ENCODE measurements at places on chromosomes 7 and 10.

- DNase-seq, result peak; percentile 47
Observed at GRCh38 chr10:79241990-79242619, 105.2 kb upstream of the PPIF start.

DNA sequence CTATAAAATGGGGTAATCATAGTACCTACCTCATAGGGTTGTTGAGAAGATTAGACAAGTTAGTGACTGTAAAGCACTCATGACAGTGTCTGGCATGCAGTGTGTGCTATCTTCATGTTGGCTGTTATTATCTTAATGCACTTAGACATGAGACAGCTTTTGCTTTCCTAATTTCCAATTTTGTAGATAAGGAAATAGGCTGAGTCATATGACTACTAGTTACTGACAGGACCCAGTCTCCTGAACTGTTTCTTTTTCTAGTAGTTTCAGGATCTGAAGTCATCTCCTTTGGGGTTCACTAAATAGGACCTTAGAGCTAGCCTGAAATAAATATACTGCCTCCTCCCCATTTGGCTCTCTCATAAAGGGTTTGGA lies 74.2 kb downstream of the SNX10 start:
- no peak for DNase-seq

- peak; percentile 47 for DNase-seq
Observed at GRCh38 chr10:93080350-93081046, 6.8 kb downstream of the CYP26A1 start.

GRCh38 chr7:68776326-68776725 lies 821.9 kb upstream of the AUTS2 start:
- DNase-seq, result no peak

DNA sequence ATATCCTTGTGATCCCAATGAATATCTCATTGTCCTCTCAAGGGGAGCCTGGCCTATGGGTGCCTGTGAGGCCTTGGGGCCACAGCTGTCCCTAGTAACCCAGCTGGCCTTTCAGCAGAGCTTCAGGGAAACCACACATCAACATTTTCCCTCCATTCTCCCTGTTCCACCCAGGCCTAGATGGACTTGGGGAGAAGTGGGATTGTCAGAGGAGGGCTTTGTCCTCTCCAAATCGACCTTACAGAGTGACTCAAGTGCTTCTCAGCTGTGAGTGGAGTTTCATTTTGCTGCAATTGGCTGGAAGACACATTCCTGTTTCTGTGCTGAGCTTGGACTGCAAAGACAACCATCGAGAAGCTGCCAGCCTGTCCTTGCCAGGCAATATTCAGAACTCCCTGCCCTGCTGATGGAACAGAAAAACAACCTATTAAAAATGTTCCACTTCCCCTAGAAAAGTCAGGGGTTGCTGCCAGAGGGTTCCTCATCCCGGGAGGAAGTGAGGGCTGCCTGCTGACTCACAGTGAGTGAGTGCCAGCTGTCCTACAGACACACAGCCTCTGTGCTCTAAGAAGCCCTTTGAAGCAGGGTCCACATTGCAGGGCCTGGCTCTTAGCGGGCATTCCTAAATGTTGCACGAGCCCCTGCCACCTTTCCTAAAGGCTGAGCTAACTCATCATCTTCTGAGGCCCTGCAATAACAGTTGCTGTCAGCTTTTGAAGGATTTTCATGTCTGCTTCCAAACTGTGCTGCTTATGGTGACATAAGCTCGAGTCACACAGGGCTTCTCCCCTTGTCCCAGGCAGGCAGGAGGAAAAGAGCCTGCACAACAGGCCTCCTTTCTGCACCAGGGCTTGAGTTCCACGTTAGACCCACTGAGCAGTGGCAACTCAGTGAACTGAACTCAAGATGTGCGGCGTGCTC lies 20.5 kb downstream of the STRA8 start:
- no peak for DNase-seq

- DNase-seq, result no peak
Observed at GRCh38 chr10:86671985-86672710, 3.8 kb downstream of the LDB3 start.

DNA sequence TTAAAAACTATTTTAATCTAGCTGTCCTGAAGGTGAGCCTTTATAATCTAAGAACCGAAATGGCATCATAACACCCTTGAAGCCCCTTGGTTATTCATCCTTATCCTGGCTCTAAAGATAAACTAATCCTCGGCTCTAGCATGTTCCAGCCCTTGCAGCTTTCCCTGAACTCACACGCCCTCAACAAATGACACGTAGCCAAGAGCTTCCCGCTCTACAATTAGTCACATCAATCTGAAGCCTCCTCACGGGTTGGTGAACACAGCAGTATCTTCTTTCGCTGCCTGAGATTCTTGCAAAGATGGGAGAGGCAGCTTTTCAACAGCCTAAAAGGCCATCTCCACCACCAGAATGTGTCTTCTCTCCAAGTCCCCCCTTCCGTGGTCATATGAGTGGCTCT lies 4.1 kb downstream of the FRMD4A start:
- DNase-seq, result no peak

DNA sequence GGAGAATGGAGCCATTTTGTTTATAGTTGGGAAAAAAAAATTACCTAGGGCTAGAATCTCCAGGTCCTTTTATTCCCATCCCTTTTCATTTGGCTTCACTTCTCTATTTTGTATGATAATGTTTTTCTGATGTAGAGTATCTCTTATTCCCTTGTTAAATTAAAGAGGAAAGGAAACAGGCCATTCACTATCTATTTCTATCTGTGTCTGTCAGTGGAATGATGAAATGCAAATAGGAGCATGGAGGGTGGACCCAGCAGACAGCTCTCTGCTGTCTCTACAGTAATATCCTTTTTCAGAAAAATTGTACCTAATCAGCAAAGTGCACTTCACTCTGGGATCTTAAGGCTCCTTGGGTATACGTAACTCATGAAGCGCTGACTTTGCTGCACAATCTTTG lies 136.0 kb downstream of the SRI start:
- DNase-seq, result no peak

DNA sequence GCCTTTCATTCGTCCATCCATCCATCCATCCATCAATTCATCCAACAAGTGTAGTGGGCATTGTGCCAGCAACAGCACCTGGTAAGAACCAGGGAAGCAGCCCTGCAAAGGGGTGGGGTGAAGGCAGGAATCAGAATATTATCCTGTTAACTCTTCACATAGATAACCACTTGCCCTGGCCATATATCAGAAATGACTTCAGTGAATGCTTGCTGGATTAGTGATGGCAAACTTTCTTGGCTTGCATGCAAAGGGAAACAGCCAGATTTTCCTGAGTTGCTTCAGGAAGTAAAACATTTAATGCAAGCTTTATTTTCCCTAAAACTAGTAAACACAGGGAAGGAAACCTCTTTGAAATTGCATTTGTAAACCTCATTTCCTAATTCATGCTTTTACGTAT lies 743 bp downstream of the OR2A5 start:
- no peak for DNase-seq

Measured in CD4-positive, alpha-beta T cell treated with Interleukin-10 for 1 hour (primary cell).